ENCODE measurements at places on chromosomes 13 and 19.

GRCh38 chr19:925087-925525, 729 bp upstream of the ARID3A start:
- H3K27me3 ChIP-seq, result peaks cover 11% of the 10 kb centered on the region
- peak; percentile 89 for DNase-seq
- H3K27ac ChIP-seq, result peak overlapping the region; percentile 98

- no peak overlapping the region for H3K4me3 ChIP-seq
- no peaks in the 10 kb centered on the region for H3K27me3 ChIP-seq
- DNase-seq, result no peak
- peaks cover 7% of the 10 kb centered on the region for H3K4me1 ChIP-seq
Observed at GRCh38 chr13:34344816-34345215, 526.9 kb downstream of the RFC3 start.

GRCh38 chr13:60028021-60028420, 135.7 kb downstream of the DIAPH3 start:
- no peak for DNase-seq
- no peak overlapping the region for H3K4me3 ChIP-seq
- H3K27ac ChIP-seq, result no peak overlapping the region
- H3K27me3 ChIP-seq, result no peaks in the 10 kb centered on the region
- no peaks in the 10 kb centered on the region for H3K36me3 ChIP-seq
- H3K4me1 ChIP-seq, result no peaks in the 10 kb centered on the region

DNA sequence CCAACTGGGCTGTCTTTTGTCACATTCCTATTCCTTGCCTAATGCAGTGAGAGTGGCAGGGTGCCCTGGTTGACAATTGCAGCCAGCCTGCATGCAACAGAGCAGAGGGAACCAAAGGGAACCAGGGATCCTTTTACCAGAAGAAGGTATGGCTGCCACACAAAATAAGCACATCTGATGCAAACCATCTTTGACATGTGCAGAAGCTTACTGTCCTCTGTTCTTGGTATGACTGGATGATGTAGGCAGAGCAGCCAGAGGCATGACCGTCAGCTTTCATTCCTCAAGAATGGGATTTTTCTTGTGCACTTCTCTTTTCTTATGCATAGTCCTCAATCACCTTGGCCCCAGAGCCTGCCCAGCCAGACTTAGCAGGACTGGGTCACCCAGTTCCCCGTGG, 116.1 kb downstream of the UQCRFS1 start:
- no peak overlapping the region for H3K27ac ChIP-seq
- H3K4me1 ChIP-seq, result no peaks in the 10 kb centered on the region
- no peaks in the 10 kb centered on the region for H3K36me3 ChIP-seq
- no peaks in the 10 kb centered on the region for H3K27me3 ChIP-seq

DNA sequence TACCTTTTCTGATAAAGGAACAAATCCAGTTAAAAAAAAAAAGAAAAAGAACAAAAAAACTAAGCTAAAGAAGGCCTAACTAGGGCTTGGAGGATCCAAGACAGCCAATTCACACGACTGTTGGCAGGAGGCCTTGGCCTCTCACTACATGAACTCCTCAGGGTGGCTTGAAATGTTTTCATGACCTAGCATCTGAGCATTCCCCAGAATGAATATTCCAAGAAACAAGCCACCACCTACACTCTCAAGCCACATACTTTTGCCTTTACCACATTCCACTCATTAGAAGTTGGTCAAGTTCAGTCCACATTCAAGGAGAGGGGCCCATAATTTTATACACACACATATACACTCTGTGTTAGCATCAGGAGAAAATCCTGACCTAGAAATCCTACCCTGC, 97.6 kb upstream of the SIAH3 start:
- H3K4me1 ChIP-seq, result no peaks in the 10 kb centered on the region
- H3K36me3 ChIP-seq, result peaks cover 2% of the 10 kb centered on the region
- no peak overlapping the region for H3K4me3 ChIP-seq
- no peak overlapping the region for H3K27ac ChIP-seq
- DNase-seq, result no peak
- no peaks in the 10 kb centered on the region for H3K27me3 ChIP-seq

DNA sequence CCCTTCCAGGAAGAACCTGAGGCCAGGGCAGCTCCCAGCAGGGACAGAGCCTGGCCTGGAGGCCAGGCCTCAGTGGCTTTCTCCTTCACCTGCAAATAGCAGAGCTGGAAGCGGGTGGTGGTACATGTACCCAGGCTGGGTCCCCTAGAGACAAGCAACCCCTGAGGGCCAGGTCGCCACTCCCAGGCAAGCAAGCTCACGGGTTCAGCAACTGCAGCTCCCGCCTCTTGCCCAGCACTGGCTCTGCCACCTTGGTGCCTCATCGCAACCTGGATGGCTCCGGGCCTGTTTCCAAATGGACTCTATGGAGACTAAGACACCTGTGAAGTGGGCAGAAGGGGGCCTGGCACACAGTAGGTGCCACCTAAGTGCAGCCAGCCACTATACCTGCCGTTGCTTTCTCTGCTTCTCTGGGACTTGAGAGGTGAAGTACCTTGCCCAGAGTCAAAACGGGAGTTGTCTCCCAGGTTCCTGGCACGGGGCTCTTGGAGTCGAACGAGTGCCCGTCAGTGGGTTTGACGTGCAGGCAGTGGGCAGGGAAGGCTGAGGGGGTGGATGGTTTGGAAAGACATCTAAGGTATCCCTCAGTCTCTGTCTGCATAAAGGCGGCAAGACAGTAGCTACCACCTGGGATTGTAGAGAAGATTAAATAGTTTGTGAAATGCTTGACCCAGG, 2.4 kb upstream of the PLPP2 start:
- H3K4me3 ChIP-seq, result no peak overlapping the region
- H3K27ac ChIP-seq, result no peak overlapping the region
- no peaks in the 10 kb centered on the region for H3K27me3 ChIP-seq
- peaks cover 26% of the 10 kb centered on the region for H3K4me1 ChIP-seq

DNA sequence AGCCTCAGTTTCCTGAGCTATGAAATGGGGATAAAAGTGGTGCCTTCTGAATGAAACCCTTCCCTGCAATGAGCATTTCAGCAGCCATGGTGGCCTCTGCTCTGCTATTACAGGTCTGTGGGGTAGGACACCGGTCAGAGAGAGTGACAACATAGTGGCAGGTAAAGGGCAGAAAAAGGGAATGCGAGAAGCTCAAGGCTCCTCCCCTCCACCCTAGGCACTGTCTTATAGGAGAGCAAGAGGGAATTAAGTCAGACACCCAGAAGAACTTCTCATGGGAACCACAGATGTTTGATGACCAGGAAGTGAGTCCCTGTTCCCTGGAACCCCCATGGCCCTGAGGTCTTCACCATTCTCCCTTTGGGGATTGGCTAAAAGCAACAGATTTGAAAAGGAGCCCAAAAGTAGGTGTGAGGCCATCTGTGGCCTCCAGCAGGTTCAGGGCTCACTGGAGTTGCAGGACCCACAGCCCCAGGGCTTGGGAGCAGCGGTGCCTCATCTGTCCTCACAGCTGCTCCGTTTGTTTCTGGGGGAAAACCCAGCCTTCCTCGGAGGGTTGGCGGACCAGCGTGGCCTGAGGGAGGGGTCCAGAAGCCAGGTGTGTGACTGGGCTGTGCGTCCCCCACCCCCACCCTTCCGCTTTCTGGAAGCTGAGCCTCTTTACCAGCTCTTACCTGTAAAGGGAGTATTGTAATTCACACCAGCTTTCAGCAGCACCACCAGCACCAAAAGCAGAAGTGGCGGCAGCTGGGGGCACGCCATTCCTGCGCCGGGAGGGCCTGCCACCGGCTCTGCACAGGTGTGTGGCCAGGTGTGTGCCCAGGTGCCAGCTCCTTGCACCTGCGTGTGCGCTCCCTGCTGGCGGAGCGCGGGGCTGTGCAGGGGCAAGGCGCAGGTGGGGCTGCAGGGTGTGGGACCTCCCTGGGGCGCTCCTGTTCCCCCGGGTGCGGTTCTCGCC, 19.4 kb downstream of the IQCN start:
- H3K4me3 ChIP-seq, result no peak overlapping the region
- no peaks in the 10 kb centered on the region for H3K27me3 ChIP-seq

GRCh38 chr19:19774354-19775033, 41.6 kb upstream of the ZNF14 start:
- no peak overlapping the region for H3K4me3 ChIP-seq
- no peaks in the 10 kb centered on the region for H3K27me3 ChIP-seq
- no peak overlapping the region for H3K27ac ChIP-seq
- DNase-seq, result no peak
- H3K36me3 ChIP-seq, result no peaks in the 10 kb centered on the region

GRCh38 chr13:51845574-51846318, 769 bp upstream of the TMEM272 start:
- H3K36me3 ChIP-seq, result no peaks in the 10 kb centered on the region
- no peak for DNase-seq
- no peak overlapping the region for H3K4me3 ChIP-seq
- H3K27me3 ChIP-seq, result no peaks in the 10 kb centered on the region
- peaks cover 2% of the 10 kb centered on the region for H3K4me1 ChIP-seq
- no peak overlapping the region for H3K27ac ChIP-seq

- H3K4me1 ChIP-seq, result peaks cover 16% of the 10 kb centered on the region
- H3K36me3 ChIP-seq, result no peaks in the 10 kb centered on the region
Observed at GRCh38 chr13:110014719-110015118, 228.3 kb upstream of the IRS2 start.

- H3K27me3 ChIP-seq, result no peaks in the 10 kb centered on the region
- no peak overlapping the region for H3K4me3 ChIP-seq
- H3K27ac ChIP-seq, result no peak overlapping the region
- H3K4me1 ChIP-seq, result peaks cover 4% of the 10 kb centered on the region
- no peak for DNase-seq
Observed at GRCh38 chr13:33112766-33113165, 96.5 kb downstream of the KL start.

DNA sequence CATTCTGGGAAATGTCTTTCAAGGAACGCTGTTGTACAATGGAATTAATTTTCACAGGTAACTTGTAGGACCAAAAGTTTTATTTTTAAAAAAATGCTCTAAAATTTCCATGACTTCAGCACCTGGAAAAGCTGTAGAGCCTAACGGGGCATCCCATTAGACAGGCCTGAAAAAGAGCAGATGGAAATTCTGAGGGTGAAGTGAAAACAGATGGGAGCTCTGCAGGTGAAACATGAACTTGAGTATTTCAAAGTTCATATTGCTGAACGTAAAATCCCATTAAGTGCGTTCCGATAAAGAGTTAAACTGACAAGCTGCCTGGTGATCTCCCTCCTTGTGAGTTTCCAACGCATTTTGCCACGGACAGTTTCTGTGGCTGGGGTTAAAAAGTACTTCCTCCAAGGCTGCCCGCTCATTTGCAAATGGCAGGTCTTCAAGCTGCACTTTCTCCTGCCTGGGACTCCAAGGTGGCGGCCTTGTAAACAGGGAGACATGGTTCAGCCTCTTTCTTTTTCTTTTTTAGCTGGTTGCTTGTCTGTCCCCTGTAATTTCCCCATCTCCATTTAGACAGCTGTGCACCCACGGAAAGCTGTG, 450.4 kb downstream of the FGF9 start:
- H3K4me3 ChIP-seq, result no peak overlapping the region
- no peak overlapping the region for H3K27ac ChIP-seq
- no peaks in the 10 kb centered on the region for H3K36me3 ChIP-seq
- no peak for DNase-seq
- H3K27me3 ChIP-seq, result no peaks in the 10 kb centered on the region

DNA sequence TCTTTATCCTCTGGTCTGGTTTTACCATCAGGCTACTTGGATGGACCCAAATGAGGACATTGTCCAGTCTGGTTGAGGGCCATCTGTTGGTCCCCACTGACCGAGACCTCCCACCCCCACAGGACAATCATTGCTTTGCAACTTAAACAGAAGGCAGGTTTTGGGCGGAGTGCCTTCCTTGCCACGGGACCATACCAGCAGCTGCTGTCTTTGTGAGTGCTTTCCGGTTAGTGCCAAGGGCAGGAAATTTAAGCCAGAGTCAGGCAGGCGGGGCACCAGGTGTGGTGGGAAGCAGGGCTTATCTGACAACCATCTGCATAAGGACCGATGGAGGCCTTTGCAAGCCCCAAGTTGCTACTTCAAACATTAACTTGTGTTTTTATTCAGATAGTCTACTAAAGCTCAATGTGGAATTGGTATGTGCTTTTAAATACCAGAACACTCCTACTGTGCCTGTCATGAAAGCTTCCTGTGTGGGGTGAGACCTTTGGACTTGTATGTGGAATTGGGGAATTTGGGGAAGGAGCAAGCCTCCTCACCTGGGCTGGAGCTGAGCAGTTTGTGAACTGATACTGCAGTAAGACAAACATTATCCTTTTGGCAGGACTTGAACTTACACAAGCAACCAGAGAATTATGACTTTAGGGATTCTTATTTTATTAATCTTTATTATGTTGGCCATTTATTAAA, 39.3 kb upstream of the UBE2L5 start:
- H3K4me1 ChIP-seq, result no peaks in the 10 kb centered on the region
- no peak overlapping the region for H3K4me3 ChIP-seq
- DNase-seq, result no peak
- no peak overlapping the region for H3K27ac ChIP-seq
- no peaks in the 10 kb centered on the region for H3K27me3 ChIP-seq

- H3K27me3 ChIP-seq, result no peaks in the 10 kb centered on the region
- no peak overlapping the region for H3K4me3 ChIP-seq
- no peak overlapping the region for H3K27ac ChIP-seq
Observed at GRCh38 chr13:42741914-42742313, 39.5 kb upstream of the FAM216B start.

DNA sequence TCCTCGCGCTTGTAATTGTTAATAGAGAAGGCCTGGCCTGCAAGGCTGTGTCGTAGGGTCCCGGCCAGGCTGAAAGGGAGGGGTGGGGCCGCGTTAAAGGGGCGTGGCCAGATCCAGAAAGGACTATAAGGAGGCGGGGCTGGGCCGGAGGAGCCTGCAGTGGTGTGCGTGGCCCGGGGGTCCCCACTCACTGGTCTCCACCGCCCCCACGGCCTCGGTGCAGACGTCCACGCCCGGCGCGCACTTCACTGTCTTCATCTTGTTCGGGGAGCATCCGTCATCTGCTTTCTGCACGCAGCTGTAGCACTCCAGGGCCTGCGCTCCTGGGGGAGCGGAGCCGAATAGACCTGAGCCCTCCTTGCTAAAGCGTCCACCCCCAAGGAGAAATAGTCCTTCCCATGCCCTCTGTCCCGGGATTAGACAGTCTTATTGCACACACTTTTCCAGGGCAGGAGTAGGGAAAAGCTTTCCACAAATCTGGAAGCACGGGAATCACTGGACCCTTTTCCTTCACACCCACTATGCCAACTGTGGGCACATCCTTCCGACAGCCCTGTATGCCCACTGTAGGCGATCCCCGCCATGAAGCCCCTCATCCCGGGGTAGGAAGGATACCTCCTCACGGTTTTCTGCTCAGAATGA, 1.2 kb downstream of the LYPD3 start:
- H3K27ac ChIP-seq, result no peak overlapping the region
- no peak for DNase-seq
- H3K27me3 ChIP-seq, result no peaks in the 10 kb centered on the region
- peaks cover 23% of the 10 kb centered on the region for H3K4me1 ChIP-seq

DNA sequence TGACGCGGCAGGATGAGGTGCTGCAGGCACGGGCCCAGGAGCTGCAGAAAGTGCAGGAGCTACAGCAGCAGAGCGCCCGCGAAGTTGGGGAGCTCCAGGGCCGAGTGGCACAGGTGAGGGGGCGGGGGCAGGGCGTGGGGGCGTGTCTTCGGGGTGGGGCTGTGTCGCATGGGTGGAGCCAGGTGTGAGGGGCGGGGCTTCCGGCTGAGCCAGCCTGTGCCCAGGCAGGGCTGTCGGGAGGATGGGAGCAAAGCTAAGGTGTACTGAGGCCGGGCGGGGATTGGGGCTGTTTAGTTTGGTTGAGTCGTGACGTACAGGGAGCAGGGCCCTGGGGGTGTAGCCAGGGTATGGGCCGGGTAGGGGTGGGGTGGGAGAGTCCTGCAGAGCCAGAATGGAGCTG, 62.3 kb downstream of the KCNC3 start:
- H3K4me1 ChIP-seq, result no peaks in the 10 kb centered on the region
- peak; percentile 2 for DNase-seq
- H3K4me3 ChIP-seq, result no peak overlapping the region
- peaks cover 4% of the 10 kb centered on the region for H3K36me3 ChIP-seq
- no peak overlapping the region for H3K27ac ChIP-seq
- no peaks in the 10 kb centered on the region for H3K27me3 ChIP-seq
